Hematopoietic multipotent progenitor cell (in vitro differentiated cells): ENCODE measurements at places on chromosomes 1 and 21.
A peak's percentile ranks its signal among the peaks of the same experiment; 100 is the strongest.

DNA sequence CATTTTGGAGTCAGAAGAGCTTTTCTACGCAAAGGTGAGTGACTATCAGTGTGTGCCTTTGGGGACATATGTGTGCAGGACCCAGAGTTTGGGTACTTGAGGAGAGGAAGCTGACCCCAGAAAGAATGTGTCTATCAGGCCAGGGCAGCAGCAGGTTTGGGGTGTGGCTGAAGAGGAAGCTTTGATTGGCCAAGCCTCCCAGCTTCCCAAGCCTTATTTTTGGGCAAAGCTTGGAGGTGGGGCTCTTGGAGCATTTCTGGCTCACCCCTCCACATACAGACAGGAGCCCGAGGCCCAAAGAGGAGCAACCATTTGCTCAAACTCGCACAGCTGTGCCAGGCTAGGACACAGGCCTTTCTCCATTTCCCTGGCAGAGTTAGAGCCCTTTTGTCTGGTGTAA, 4.7 kb downstream of the GPR3 start:
- DNase-seq = no peak

- DNase-seq = no peak
Measured at GRCh38 chr1:110786802-110787327, 86.1 kb upstream of the CD53 start.

- no peak for DNase-seq
Measured at GRCh38 chr1:27331922-27332321, 9.9 kb upstream of the SYTL1 start.

- no peak for DNase-seq
Measured at GRCh38 chr1:205441318-205441633, 14.6 kb downstream of the BLACAT1 start.

DNA sequence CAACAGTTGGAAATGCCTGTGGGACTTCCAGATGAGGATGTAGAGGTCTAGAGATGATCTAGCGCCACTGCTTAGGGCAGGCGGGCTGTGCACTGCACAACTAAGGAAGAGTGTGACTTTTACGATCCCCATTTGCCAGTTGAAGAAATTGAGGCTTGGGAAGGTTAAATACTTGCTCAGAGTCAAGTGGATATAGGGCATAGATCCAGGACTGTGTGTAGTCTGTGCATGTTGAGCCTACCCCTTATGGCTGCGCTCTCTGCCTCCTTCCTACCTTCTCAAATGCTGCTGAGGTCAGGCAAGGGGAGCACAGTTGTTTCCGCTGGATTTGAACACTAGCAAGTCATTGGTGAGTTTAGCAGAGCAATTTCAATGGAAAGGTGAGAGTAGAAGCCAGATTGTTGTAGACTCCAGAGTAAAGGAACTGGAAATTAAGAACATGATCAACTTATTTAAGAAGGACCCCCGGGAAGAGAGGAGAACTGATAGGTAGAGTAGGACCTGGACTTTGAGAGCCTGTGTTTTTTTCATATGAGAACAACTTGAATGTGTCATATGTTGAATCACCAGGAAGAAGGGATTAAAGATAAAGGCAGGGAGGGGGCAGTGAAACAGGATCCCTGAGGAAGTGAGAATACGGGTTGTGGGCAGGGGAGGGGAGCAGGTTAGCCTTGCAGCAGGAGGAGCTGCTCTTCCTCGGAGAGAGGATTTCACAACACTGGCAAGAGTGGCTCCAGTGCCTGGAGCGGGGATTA, 2.7 kb downstream of the CAPN2 start:
- no peak for DNase-seq

GRCh38 chr1:16093611-16094010, 20.2 kb upstream of the FAM131C start:
- no peak for DNase-seq

GRCh38 chr1:234957330-234958065, 171.1 kb downstream of the TOMM20 start:
- DNase-seq = no peak

DNA sequence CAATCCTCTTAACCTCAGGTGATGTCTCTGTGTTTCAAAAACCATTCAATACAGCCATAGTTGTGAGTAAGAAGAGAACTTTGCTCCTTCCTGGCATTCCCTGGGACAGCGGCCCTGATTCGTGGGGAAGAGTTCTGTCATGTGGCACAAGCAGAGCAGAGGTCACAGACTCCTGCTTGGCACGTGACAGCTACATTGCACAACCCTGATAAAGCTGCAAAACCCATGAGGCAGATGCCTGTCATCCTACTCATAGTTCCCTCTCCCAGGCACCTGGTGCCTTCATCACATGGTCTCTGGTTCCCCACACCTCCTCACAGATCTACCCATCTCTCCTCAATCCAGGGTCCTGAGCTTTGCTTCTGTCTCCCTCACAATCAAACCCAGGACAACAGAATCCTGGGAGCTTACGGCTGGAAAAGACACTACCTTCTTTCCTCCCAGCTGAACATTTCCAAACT, 70.8 kb downstream of the PLPP3 start:
- DNase-seq = no peak

- no peak for DNase-seq
Measured at GRCh38 chr21:19236209-19236608, 832.6 kb upstream of the TMPRSS15 start.

DNA sequence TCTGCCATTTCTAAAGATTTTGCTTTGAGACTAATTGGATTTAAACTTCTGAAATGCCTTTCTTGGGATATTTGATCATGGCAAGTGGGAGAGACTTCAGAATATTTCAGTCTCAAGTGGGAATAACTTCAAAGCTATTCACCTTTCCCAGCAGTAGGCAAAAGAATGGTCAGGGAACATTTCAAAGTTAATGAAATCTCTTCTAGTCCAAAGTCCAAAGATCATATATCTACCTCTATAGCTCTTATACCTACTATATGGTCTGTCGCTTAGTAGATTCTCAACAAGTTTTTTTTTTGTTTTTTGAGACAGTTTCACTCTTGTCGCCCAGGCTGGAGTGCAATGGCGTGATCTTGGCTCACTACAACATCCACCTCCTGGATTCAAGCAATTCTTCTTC, 44.5 kb upstream of the PIGC start:
- DNase-seq = no peak

- DNase-seq = no peak
Measured at GRCh38 chr1:200233393-200233792, 176.4 kb downstream of the ZNF281 start.

GRCh38 chr1:112549590-112549989, 40.8 kb downstream of the WNT2B start:
- DNase-seq = no peak

DNA sequence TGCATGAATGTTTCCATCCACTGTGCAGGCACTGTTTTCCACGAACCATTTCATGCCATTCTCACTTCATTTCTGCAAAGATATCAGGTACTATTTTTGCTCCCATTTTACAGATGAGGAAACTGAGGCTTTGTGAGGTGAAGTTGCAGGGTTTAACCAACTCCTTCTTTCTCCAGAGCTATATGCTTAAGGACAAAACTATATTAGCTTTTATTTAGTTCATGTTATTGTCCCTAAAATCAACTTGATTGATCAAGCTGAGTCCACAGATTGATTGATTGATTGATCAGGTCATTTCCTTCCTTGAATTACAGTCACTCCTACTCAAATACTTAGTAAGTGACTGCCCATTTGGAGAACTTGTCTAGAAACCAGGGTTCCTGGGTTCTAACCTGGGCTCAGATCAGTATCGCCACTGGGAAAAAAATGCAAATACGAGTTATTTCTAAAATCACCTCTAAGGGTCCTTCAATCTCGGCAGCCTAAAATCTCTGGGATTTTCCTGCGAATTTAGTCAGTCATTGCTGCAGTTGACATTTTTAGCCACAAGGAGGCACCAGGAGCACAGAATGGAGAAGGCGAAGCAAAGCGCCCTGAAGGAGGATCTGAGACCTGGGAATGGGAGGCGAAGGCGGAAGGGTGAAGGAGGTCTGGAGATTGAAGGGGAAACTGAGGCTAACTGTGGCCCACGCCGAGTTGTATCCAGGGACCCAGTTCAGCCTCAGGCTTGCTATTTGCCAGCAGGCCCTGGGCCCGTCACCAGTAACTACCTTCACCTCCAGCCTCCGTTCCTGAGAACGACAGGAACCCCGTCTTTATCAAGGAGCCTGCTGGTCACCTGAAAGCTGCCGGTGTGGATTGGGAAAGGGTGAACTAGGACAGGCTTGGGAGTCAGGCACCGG, 14.3 kb upstream of the MUL1 start:
- DNase-seq = peak; percentile 73

DNA sequence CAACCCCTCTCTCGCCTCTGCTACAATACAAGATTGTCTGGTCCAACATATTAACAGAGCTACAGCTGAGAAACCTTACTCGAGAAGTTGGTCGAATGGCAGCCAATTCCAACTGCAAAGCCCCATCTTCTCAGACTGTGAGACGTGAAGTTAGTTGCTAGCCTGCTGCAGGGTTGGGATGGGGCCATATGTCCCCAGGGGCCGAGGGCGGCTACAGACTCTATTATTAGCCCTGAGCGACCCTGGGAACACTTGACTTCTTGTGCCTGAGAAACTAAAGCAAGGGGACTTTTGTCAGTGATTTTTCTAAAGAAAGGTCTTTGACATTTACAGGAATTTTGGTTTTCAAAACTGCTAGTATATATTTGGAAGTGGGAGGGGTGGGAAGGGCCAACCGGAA, 13.7 kb downstream of the NCF2 start:
- DNase-seq = no peak

GRCh38 chr1:174974711-174975119, 25.0 kb upstream of the CACYBP start:
- DNase-seq = no peak

- DNase-seq = no peak
Measured at GRCh38 chr1:167673265-167673664, 43.2 kb downstream of the RCSD1 start.

GRCh38 chr1:7847599-7847998, 5.3 kb downstream of the UTS2 start:
- DNase-seq = no peak

- DNase-seq = no peak
Measured at GRCh38 chr1:51282605-51283004, 46.5 kb downstream of the RNF11 start.

DNA sequence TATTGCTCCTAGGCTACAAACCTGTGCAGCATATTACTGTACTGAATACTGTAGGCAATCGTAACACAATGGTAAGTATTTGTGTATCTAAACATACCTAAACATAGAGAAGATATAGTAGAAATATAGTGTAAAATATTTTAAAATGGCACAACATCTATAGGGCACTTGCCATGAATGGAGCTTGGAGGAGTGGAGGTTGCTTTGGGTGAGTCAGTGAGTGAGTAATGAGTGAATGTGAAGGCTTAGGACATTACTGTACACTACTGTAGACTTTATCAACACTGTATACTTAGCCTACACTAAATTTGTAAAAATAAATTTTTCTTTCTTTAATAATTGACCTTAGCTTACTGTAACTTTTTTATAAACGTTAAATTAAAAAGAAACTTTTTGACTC, 7.9 kb downstream of the LEFTY2 start:
- no peak for DNase-seq

DNA sequence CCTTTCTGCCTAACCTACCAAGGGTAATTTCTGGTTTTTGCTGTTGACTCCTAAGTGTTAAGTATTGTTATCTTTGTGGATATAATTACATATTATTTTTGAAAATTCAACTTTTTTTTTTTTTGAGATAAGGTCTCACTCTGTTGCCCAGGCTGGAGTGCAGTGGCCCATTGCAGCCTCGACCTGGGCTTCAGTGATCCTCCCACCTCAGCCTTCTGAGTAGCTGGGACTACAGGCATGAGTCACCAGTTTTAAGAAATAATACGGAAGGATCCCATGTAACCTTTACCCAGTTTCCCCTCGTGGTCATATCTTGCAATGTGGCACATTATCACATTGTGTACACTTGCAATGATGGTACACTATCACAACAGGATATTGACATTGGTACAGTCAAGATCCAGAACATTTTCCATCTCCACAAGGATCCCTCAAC, 3.1 kb downstream of the CHD1L start:
- no peak for DNase-seq

DNA sequence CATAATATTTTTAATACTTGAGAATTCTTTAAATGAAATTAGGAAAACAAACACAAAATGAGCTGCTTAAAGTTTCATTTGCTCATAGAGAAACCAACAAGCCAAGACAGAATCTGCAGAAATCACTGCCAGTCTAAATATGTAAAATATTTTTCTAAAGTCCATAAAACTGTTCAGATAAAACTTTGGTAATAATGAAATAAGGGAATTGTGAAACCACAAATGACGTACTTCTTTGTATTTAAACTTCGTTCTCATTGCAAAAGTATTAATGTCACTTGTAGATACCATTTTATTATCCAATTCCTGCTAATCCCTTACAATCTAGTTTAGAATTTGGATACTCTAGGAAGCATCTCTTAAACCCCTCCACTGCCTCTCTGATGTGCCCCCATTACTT, 234.5 kb upstream of the NEGR1 start:
- DNase-seq = no peak

DNA sequence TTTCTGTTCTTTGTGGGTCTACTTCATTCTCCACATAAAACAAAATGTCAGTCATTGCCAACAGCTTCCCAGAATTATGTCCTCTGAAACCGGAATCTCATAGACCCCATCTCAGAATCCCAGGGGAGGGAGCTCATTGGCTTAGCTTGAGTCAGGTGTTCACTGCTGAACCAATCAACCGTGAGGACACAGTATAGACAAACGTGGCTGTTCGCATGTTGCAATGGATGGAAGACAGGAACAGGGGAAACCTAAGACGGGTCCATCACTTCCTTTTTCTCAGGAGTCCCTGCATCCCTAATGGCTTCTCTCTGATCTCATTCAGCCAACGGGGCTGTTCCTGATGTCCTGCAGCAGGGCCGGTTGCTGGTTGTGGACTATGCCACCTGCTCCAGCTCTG, 9.1 kb downstream of the CELA2A start:
- no peak for DNase-seq

DNA sequence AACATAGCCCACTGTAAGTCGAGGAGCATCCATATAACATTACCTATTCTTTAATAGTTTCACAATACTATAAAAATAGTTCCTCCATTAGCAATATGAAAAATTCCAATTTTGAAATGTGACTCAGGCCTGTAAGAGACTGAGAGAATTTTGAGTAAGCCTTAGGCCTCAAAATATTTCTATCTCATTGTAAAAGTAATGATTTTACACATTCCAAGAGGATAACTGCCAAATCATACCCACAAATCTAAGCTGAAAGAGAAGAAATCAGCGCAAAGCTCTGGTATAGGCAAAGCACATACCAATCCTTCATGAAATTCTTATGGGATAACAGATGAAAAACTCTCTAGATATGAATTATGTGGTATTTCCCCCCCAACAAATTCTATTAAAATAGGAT, 144.1 kb downstream of the CDC42BPA start:
- no peak for DNase-seq

GRCh38 chr1:176033881-176034280, 173.2 kb downstream of the COP1 start:
- DNase-seq = no peak

GRCh38 chr1:114323959-114324661, 170.4 kb upstream of the SYT6 start:
- DNase-seq = no peak

DNA sequence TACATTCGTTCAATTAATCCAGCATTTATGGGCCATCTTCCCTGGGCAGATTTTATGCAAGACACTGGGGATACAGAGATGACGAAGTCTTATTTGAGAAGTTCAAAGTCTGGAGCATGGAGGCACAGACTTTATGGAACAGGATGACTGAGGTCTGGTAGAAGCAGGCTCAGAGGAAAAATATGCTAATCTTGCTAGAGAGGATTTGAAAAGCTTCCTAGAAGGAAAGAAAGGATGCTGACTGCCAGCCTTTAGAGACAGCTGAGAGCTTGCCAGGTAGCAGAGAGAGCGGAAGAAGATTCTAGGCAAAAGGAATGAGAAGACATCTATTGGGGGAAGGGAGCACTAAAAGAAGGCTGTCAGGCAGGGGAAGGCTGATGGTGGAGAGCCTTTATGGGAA, 75.5 kb upstream of the ATP5PO start:
- DNase-seq = no peak

- DNase-seq = no peak
Measured at GRCh38 chr1:198128533-198128932, 28.3 kb upstream of the NEK7 start.
